ENCODE measurements at places on chromosomes 4 and X. TPM values are rescaled to one million over a fixed set of nuclear protein-coding genes. Genes with fewer than 3 reads are reported as not detected.

DNA sequence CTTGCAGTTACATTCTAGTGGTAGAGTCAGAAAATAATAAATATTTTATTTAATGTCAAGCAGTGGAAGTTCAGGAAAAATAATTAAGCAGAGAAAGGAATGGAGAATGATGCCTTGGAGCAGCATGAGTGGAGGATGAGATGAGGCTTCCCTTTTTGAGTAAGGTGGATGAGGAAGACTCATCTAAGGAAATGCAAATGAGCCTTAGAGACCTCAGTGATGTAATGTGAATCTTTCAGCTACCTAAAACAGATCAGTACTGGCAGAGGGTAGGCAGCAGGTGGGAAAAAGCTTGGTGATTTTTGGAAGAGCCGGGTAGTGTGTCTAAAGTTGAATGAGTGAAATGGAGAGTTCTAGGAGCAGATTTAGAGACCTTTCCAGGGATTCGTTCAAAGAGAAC, 118.2 kb downstream of the GRID2 start:
- DNase-seq, result no peak

DNA sequence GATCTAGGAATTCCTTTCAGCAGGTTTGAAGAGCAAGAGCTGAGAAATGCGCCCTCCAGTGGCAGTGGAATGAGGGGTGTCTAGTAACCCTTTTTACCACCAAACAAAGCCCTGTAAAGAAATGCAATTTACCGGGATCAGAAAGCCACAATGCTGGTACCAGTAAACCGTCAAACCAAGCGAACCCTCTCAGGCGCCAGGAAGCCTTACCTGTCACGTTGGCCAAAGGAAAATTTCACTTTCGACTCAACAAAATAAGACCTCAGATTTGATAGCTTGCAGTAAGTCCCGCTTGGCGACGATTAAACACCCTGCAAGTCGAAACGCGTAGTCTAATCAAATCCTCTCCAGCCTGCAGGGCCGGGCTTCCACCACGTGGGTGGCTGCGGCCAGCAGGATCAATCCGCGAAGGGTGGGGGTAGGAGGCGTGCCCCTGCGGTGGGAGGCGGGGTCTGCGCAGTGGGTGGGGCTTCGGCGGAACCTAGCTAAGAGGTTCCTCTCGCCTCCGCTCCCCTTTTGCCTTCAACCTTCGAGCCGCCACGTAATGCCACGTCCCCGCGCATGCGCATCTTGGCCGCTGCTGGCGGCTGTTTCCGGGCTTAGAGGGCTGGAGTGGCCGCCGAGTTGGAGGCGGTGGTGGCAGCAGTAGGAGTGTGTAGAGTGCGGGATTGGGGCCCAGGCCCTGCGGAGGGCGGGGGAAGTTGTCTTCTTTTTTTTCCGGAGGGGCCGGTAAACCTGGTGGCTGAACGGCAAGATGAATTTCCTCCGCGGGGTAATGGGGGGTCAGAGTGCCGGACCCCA, at the start of gene USO1:
Gene USO1 (plus strand): TSS at position 512 of the 801 bp plus-strand sequence. CDS start 243 bp downstream, at position 755.
- peak; percentile 98 for DNase-seq

- DNase-seq, result no peak
Measured at GRCh38 chrX:13043138-13043537, 1.3 kb downstream of the FAM9C start.

GRCh38 chrX:154369449-154370299, 4.8 kb downstream of the FLNA start:
- DNase-seq, result peak; percentile 96

DNA sequence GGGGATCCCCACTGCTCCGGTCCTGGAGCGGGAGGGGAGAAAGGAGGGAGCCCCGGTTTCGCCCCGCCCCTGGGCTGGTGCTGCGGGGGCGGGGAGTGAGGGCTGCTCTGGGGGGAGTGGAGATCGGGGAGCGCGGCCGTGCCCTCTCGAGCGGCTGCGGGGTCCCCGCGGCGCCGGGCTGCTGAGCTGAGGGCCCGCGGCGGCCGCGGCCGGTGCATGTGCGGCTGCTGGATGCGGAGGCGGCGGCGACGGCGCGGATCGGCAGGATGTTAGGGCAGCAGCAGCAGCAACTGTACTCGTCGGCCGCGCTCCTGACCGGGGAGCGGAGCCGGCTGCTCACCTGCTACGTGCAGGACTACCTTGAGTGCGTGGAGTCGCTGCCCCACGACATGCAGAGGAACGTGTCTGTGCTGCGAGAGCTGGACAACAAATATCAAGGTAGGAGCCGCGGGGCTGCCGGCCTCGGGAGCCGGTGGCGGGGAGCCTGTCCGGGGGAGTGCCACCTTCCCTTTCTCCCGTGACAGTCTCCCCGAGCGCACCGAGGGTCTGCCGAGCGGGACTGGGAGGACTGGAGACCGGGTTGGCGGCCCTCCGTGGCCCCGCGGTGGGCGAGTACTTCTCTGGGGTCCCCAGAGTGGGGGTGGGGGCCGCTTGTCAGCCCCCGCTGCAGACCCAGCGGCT, at the start of gene ING2:
Gene ING2 (plus strand): TSS at position 129 of the 681 bp plus-strand sequence. CDS start 138 bp downstream, at position 267.
- DNase-seq, result peak; percentile 85

- DNase-seq, result no peak
Measured at GRCh38 chrX:15160558-15161095, 109.3 kb downstream of the ASB9 start.

DNA sequence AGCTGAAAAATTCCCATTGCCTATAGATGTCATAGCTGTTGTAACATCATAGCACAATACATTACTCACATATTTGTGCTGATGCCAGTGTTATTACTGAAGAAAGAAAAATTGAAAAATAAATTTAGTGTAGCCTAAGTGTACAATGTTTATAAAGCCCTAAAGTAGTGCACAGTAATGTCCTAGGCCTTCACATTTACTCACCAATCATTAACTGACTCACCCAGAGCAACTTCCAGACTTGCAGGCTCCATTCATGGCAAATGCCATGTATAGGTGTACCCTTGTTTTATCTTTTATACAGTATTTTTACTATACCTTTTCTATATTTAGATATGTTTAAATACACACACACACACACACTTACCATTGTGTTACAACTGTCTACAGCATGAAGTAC, 265.4 kb upstream of the MAGEB18 start:
- DNase-seq, result no peak

GRCh38 chrX:2547736-2548135, 47.0 kb upstream of the DHRSX start:
- DNase-seq, result no peak

The CT45A5 gene
- not detected for total RNA-seq

The SLC16A2 gene
- total RNA-seq, result 13.7 TPM

The TNIP2 gene
- total RNA-seq, result 40.5 TPM

The GPRIN3 gene
- not detected for total RNA-seq

The POU4F2 gene
- total RNA-seq, result not detected

The RXFP1 gene
- 4.7 TPM for total RNA-seq

All from MCF 10A (cell line).